Stimulated activated CD8-positive, alpha-beta memory T cell treated with anti-CD3 and anti-CD28 coated beads, Interleukin-4, amount 100 ng/mL, for 48 hours (primary cell): ENCODE measurements at places on chromosomes 2 and 18.

- peak; percentile 85 for DNase-seq
These were observed 25.5 kb upstream of the PXDN start for GRCh38 chr2:1769703-1770422.

DNA sequence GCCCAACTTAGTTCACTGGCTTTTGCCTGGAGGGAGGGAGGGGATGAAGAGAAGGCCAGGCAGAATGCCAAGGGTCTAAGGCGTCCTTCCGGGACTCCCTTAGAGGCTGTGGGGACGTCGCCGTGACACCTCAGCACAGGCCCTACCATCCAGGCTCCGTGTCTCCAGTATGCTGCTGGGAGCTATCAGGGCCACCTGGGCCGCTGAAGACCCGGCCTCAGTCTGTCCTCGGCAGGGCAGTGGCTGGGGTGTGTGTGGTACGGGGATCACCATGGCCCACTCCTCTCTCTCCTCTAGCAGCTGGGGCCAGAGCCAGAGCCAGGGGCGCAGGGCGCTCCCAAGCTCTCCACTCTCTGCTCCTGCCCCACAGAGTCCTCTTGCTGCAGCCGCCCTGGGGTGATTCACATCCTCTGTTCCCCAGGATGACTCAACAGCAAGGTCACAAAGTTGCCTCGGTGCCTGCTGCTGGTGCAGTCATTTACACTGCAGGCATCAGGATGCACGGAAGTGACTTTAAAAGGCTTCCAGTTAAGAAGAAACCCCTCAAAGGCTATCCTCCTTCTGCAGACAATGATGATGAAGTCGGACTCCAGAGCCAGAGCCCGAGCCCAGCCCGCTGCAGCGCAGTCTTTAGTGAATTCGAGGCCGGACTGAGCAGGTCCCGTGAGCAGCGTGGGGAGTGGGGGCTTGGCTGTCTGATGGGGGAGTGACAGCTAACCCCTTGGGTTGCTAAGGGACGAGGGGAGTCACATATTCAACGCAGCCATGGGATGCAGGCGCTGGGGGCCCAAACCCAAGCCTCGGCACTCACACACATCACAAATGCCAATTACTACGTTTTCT is 31.9 kb downstream of the SNORC start:
- DNase-seq = peak; percentile 74

DNA sequence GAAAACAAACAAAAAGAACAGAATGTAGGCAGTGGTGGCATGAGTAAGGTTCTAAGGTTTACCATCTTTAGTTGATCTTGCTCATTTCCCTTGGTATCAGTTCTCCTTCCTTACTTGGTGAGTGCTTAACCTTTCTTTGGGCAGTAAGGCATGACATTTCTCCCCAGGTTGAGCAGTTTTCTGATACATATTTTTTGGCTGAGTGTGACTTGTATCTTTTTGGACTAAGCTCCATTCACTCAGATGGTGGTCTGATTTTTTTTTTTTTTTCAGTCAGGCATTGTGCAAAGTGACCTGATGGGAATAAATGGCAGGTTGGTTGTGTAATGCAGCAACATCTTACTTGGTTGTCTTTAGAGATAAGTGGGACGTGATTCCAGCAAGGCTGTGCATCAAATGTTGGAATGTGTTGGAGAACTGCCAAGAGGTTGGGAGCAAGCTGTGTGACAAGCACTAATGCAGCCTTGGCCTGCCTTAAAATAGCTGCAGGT is 15.1 kb downstream of the SPTBN1 start:
- no peak for DNase-seq

DNA sequence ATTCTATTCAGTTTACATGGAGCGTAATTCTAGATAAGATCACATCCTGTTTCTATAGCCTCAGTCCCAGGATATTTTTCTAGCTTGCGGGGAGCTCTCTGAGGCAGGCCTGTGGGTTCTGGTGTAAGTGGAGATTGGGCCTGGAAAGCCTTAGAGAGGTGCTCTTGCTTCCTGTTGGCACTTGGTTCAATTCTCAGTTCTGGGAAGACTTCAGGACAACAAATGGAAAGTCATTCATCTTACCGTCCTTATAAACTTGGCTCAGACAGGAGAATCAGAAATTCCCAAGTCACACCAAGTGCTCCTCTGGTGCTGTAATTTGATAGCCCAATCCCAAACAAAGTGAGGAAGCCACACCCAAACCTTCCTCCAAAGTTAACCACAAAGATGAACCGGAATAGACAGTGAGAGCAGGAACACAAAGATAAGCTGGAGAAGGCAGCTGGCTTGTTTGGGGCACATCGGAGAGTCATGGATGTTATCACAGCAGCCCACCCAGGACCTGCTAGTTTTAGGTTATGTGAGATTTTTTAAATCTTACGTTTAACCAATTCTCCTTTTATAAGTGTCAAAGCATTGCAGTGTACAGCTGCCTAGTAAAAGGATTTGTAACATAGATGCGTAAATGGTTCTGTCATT is 144.3 kb upstream of the MAP3K20 start:
- DNase-seq = no peak

DNA sequence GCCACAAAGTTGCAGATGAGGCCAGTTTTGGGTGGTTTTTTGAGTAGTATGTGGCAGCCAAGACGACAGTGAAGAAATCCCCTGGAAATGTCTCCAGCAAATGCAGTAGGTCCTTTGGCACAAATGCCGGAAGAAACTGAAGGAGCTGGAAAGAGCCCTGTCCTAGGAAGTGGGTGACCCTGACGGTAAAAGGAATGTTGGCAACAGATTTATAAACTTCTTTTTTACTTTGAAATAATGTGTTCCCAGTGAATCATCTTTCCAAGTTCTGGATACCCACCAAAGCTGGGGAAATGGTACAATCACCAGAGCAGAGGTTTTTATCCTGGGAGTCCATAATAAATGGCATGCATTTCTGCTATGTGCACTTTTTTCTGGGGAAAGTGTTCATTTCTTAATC is 112.9 kb downstream of the CSRNP3 start:
- no peak for DNase-seq

GRCh38 chr2:237222601-237223041 is 136.9 kb downstream of the COPS8 start:
- no peak for DNase-seq

DNA sequence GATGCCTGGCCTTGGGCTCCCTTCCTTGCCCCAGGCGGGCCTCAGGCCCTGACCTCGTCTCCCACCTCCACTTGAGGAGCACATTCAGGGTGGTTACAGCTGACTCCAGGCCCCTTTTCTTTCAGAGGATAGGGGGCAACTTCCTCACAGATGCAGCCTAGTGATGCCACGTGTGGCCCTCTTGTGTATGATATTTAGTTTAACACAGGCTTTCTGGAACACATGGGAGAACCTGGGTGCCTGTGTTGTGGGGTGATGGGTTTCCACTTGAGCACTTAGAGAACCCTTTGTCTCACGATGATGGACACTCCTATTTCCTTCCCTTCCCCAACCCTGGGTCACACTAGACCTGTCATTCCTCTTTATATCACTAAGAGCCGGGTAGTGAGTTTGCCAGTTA is 6.8 kb upstream of the KCNS3 start:
- no peak for DNase-seq

DNA sequence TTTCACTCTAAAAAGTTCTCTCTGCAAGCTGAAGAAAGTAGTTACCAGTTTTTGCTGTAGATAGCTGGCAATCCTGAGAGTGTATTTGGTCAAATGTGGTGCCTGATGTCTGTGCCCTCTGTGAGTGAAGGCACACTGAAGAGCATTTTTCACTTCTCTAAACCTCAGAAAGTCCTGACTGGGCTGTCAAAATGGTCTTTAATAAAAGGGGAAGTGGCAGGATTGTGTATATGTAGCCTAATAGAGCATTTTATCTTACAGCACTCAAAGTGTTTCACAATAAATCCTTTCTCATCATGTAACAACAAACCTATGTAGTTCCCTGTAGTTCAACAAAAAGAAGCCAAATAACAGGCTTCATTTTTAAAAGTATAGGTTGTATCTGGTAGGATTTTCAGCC is 1552.3 kb upstream of the SLC39A10 start:
- no peak for DNase-seq

- DNase-seq = no peak
These were observed 181.5 kb upstream of the ZFP36L2 start for GRCh38 chr2:43407935-43408334.

GRCh38 chr2:106012591-106013347 is 181.3 kb downstream of the UXS1 start:
- no peak for DNase-seq
